K562 (cell line): ENCODE measurements at places on chromosomes 3 and 15. TPM values are rescaled to one million over a fixed set of nuclear protein-coding genes. Genes with fewer than 3 reads are reported as not detected.

IGF2BP2 gene
- 57.3 and 59.6 TPM in 2 replicates for total RNA-seq

DAPK2 gene
- 3.3 and 3.9 TPM in 2 replicates for total RNA-seq

MORC1 gene
- 0.13 and 0.31 TPM in 2 replicates for total RNA-seq

KCTD6 gene
- total RNA-seq = 3.0 and 3.5 TPM in 2 replicates

GABRR3 gene
- total RNA-seq = not detected in 2 replicates

FETUB gene
- total RNA-seq = not detected in 2 replicates

CDHR4 gene
- total RNA-seq = not detected in 2 replicates

STRIT1 gene
- total RNA-seq = not detected in 2 replicates

PIF1 gene
- total RNA-seq = 16.8 and 21.7 TPM in 2 replicates

ARPP19 gene
- total RNA-seq = 82.6 and 88.2 TPM in 2 replicates

EAF1 gene
- 20.4 and 21.9 TPM in 2 replicates for total RNA-seq

SUSD5 gene
- not detected in 2 replicates for total RNA-seq

FAM81A gene
- not detected in 2 replicates for total RNA-seq

TRIM71 gene
- total RNA-seq = 0.11 and 0.18 TPM in 2 replicates

HSPBAP1 gene
- total RNA-seq = 3.5 and 3.6 TPM in 2 replicates

TOPAZ1 gene
- total RNA-seq = not detected in 2 replicates

RBPMS2 gene
- total RNA-seq = 2.6 and 2.7 TPM in 2 replicates

FGF12 gene
- not detected in 2 replicates for total RNA-seq

ATP8B4 gene
- 0.51 and 0.69 TPM in 2 replicates for total RNA-seq

OIP5 gene
- total RNA-seq = 35.7 and 36.1 TPM in 2 replicates

MAP6D1 gene
- 1.5 and 2.4 TPM in 2 replicates for total RNA-seq

SERPINI2 gene
- total RNA-seq = 0.13 TPM in 1 of 2 replicates, not detected in the other

GOLGA6B gene
- total RNA-seq = not detected in 2 replicates

CELSR3 gene
- total RNA-seq = 1.6 and 2.1 TPM in 2 replicates

CCDC54 gene
- total RNA-seq = not detected in 2 replicates

TM4SF18 gene
- total RNA-seq = not detected in 2 replicates

AMT gene
- total RNA-seq = 0.72 and 1.5 TPM in 2 replicates

RBM6 gene
- total RNA-seq = 50.2 and 54.8 TPM in 2 replicates

SCN5A gene
- 0.22 and 0.27 TPM in 2 replicates for total RNA-seq

ZDHHC19 gene
- total RNA-seq = 5.5 and 6.1 TPM in 2 replicates

PAQR9 gene
- total RNA-seq = 0.40 and 0.58 TPM in 2 replicates

GABRA5 gene
- not detected in 2 replicates for total RNA-seq

FAM3D gene
- total RNA-seq = 0.49 TPM in 1 of 2 replicates, not detected in the other

MYRIP gene
- 0.07 TPM in 1 of 2 replicates, not detected in the other for total RNA-seq

GPR176 gene
- total RNA-seq = 1.0 and 1.2 TPM in 2 replicates

TTLL13 gene
- total RNA-seq = 0.11 and 0.36 TPM in 2 replicates

ZIC4 gene
- not detected in 2 replicates for total RNA-seq

WDR93 gene
- not detected in 2 replicates for total RNA-seq

GPR171 gene
- 0.11 TPM in 1 of 2 replicates, not detected in the other for total RNA-seq

LIPH gene
- 1.3 TPM in 2 replicates for total RNA-seq

IQCF2 gene
- not detected in 2 replicates for total RNA-seq

SPESP1 gene
- not detected in 2 replicates for total RNA-seq

ASB14 gene
- total RNA-seq = not detected in 2 replicates

SPTBN5 gene
- 0.02 TPM in 1 of 2 replicates, not detected in the other for total RNA-seq
